ENCODE measurements at places on chromosomes 2 and 18.

GRCh38 chr2:226086190-226086589 lies 686.7 kb downstream of the NYAP2 start:
- DNase-seq = no peak

DNA sequence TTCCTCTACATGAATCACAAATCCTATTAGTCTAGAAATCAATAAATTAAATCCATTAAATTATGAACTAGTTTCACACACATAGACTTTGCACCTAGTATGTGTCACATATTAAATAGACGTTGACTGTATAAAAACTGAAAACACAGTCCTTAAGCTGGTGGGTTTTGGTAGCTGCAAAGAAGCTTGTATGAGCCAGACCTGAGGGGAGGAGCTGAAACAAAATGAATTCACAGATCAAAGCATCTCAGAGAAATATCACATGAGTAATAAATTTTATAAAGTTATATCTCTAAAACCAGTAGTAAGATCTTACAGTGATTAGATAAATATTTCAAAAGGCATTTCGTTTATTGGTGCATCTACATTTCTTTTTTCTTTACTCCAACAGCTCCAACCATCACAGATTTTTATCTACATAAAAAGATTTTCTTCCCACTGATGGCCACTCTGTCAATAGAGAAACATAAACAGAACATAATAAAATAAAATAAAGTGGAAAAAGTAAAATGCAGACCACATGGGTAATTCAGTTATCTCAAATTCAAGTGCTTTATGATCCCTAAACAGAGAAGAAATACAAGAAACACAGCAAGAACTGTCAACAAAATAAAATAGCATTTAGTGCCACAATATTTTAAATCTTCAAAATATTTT lies 420.0 kb upstream of the CYRIA start:
- no peak for DNase-seq

DNA sequence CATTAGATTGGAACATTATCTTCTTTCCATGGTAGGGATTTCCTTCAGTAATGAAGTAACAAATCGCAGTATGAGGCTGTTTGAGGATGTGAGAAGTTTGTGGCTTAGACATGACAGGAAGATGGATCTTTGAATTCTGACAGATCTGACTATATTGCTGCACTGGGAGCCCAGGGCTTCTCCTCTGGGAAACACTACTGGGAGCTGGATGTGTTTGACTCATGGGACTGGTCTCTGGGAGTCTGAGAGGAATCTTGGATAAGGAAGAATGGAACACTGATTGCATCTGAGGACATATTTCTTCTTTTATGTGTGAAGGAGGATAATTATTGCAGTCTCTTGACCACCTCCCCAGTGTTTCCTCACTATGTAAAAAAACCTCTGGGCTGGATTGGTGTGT lies 77.2 kb upstream of the ST6GAL2 start:
- DNase-seq = no peak

GRCh38 chr2:224909885-224910573 lies 132.2 kb downstream of the DOCK10 start:
- DNase-seq = no peak

DNA sequence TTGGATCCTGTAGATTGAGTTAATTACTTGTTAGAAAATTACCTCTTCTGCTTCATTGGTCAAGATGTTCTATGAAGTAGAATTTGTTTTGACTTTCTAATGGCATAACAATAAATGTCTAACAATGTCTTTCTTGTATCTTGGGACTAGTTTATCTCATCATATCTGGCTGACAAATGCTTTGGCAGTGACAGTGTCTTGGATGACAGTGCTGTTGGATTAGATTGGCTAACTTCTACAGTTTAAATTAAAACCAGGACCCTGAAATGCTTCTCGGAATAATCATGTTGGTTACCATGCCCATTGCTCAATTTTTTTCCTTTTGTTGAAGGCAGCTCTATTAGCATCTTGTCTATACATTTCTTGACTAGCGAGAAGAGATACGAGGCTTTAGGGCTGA lies 176.9 kb downstream of the PARD3B start:
- DNase-seq = no peak

- no peak for DNase-seq
These were observed 21.3 kb downstream of the MBD5 start for GRCh38 chr2:148042219-148042618.

DNA sequence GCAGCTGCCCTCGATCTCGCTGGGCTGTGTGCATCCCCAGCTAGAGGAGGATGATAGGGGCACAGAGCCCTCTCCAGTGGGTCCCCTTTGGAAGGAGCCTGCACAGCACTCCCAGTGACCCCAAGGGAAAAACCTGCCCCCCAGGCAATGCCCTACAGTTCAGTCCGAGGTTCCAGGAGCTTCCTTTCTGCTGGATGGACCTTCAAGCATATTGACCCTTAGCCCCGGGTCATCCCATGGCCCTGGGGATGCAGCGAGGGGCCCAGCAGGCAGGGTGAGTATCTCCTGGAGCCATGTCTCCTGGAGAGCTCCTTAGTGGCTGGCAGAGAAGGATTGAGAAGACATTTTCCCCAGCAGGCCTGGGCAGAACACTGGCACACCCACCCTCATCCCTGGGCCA lies 45.4 kb upstream of the CTDP1 start:
- DNase-seq = no peak

DNA sequence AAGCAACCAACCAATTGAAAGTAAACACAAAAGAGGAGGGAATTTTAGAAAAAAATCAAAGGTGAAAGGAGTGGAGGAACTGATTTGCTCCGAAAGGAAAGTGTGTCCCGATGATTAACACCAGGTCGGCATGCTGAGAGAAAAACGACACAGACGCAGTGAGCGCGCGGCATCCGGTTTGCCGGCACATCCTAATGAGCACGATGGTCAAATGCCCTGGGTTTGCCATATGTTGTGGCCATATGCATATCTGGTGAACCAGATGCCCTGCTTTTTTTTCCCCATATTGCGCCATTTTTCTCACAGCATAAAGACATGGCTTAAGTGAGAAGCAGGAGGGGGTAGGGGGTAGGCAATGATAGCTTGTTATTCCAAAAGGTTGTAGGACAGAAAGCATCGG lies 626.7 kb downstream of the BCL11A start:
- no peak for DNase-seq
